ENCODE measurements at places on chromosomes 7 and 10.

DNA sequence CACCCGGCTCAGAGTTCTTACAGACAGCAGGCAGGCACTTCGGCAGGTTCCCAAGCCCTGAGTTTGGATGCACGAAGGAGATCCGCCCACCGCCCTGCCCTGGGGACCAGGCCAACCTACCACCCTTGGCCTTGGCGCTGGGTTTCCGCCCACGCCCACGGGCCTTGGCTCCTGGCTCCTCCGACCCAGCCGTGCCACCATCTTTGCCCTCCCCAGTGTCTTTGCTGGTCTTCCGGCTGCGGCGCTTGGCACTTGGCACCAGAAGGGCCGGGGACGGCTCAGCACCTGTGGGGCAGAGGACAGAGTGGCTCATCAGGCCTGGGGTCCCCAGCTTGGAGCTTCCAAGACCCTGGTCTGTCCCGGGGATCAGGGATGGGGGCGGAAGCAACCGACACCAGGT, 32.1 kb downstream of the SLC29A4 start:
- DNase-seq, result no peak

- no peak for DNase-seq
These were observed 14.7 kb upstream of the ZNF107 start for GRCh38 chr7:64651203-64651602.

DNA sequence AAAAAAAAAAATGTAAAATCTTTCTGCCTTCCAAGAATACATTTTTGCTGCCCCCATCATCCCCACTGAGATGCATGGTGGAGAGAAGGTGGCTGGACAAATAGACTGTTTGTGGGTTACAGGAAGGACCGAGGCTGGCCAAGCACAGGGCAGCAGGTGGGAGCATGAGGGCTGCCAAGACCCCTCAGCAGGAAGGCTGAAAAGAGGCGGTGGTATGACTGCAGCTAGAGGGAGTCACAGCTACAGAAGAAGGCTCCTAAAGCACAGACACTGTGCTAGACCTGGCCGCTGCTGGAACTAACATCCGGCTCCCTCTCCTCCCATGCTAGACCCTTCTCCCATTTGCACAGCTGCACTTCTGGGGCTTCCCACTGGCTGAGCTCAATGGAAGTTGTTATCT, 289.6 kb downstream of the TCERG1L start:
- DNase-seq, result no peak

DNA sequence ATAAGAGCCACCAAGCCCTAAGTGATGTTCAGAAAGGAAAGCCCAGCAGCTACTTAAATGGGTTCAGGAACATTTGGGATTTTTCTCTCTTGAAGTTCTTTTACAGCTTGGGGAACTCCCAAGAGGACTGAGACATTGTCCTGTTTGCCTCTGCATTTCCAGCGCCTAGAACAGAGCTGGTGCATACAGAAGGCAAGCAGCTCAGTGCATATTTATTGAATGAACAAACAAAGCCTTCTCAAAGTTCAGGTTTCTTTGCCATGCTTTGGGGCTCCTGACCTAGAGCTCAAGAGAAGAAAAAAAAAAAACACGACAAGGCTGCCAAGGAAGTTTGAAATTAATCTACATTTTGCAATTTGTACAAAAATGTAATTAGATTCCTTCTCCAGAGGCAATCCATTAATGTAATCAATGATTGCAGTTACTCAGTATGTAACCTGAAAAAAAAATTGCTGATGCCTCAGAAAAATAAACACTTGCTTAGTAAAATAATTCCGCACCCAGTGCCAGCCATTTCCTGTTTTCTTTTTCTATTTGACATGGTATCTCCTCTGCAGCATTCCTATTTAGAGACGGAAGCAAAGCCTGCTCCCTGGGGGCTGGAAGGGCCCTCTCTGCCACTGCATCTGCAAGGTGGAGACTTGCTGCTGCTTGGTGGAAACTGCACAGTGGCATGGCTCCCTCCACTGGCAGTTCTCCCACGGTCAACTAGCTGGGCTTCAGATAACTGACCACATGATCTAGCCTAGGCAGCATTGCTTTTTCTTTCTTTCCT, 157.3 kb downstream of the TMEM178B start:
- no peak for DNase-seq

DNA sequence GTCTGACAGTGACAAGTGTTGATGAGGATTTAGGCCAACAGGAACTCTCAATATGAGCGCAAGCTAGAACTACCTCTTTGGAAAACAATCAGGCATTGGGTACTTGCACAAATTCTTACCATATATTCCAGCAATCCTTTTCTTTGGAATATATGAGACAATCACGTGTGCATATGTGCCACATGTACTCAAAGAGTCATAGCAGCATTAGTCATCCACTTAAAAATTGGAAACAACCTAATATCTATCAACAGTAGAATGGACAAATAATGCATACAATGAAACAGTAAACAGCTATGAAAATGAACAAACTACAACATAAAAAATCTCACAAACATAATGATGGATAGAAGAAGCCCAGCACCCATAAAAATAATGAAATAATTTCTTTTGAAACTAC, 179.7 kb downstream of the GLI3 start:
- DNase-seq, result no peak

DNA sequence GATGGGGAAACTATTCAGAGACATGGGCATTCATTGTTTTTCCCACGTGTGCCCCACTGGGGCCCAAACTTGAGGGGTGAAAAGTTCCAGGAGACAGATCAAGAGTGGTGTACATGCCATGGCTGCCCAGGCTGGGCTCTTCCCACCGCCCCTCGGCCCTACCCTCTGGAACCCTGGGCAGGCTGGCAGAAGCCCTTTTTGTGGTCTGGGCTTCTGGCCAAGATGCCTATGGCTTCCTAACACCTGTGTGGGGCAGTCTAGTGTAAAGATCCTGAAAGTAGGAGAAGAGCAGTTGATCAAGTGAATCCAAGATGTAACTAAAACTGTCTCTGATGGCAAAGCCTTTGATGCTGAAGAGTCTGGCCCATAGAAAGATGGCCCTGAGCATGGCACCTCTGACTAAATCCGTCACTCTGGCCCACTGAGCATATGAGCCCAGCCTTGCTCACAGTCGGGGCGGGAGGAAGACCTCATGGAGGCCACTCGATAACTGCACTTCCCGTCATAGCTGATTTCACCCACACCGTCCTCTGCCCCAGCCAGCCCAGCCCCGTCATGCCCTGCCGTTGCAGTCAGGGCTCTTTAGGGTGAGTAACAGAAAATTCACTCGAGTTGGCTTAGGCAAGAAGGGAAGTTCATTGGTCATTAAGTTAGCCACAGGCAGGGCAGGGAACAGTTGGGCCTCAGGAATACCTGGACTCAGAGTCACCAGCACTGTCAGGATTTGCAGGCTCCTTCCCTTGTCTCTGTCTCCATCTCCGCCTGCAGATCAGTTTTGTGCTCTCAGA, 37.9 kb upstream of the MTPAP start:
- DNase-seq, result no peak

DNA sequence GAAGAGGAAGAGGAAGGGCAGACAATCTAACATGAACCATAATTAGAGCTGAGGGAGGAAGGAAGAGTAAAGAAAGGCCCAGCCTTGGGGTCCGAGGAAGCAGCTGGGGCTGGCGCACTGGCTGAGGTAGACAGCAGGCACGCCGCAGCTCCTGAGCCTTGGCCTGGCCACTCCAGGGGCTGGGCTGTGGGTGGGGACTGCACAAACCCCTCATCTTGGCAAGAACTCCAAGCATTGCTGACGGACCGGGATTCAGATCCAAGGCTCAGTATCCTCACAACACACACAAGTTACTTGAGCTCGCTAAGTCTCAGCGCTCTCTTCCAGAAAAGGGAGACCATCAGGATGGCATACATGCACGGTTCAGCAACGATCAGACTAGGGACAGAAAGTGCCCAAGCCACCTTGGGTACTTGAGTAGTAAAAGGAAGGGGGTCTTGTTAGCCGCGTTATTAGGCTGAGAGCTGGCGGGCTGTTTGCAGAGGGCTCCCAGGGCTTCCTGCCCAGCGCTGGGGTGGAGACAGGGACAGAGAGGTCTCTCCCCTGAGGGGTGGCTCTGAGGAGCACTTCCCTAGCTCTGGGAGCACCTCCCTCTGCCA, 4.5 kb downstream of the TNS3 start:
- DNase-seq, result no peak

GRCh38 chr10:132912713-132913558, 29.4 kb downstream of the CFAP46 start:
- DNase-seq, result no peak

DNA sequence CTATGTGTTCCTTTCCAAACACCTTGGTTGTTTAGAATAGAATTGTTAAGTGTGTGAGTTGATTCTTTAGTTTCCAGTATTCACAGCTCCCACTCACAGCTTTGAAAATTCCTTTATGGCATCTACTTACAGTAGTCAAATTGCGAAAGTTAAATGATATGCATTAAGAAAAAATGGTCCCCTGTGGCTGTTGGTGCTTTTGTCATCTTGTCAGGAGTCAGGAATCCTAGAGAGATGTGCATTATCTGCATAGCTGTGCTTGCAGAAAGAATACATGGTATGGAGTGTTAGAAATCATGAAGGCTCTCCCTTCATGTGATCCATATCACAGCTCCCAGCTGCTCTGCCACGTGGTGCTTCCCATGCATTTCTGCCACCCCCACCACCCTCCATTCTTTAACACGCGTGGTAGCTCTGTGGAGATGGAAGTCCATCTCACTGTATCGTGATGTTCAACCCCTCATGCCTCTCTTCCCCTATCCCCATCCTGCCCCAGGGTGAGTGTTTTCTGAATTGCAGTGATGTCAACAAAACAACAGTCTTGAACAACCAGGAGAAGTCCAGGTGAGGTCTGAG, 29.2 kb upstream of the CTTNBP2 start:
- DNase-seq, result no peak

- DNase-seq, result no peak
These were observed 17.0 kb upstream of the SFR1 start for GRCh38 chr10:104104926-104105325.

DNA sequence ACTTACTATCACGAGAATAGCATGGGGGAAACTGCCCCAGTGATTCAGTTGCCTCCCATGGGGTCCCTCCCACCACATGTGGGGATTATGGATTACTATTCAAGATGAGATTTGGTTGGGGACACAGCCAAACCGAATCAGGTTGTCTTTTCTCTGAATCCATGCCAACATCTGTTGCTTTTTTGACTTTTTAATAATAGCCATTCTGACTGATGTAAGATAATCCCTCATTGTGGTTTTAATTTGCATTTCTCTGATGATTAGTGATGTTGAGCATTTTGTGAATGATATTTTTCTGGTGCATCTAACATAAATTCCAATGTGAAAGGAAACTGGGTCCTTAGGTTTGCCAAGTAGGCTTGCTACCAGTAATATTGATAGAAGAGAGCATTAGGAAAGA, 69.0 kb upstream of the ARHGAP21 start:
- no peak for DNase-seq

DNA sequence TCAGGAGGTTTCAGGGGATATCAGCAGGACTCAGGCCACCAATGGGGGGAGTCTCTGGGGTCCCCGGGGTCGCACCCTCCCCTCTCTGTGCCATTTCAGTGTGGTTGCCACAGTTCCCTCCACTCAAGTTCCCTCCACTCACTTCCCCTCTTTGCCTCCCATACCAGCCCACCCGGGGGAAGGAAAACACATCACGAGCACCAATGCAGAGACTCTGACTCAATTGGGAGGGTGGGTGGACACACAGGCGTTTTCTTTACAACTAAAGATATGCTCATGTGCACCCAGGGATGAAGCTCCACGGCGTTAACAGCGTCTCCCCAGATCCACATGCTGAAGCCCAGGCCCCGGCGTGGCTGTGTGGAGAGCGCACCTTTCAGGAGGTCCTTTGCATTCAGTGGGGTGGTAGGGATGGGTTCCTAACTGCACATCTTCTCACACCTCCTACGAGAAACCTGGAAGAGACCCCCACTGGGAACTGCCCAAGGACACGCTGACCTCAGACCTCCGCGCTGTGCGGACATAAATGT, 254.1 kb downstream of the ZMYND11 start:
- DNase-seq, result no peak

- DNase-seq, result no peak
These were observed 175.1 kb downstream of the NEURL1 start for GRCh38 chr10:103668351-103669242.
